ENCODE measurements at places on chromosomes 12 and 14.

- no peak for DNase-seq
Measured at GRCh38 chr14:56648508-56649301, 69.1 kb downstream of the TMEM260 start.

DNA sequence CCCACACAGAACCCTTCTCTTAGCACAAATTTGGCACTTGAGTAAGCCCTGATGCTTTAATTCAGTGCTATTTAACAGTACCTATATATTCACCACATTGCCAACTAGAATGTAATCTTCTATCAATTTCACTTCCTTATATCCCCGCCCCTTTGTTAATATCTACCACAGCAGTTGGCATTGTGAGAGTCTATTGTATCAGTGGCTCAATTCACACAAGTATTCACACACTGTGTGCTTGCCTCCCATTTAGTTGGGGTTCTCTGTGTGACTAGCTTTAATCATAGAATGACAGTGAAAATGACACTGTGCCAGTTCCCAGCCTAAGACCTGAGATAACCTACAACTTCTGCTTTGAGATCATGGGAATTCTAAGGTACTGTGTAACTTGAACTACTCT lies 103.1 kb downstream of the SEC23A start:
- DNase-seq = no peak

- no peak for DNase-seq
Measured at GRCh38 chr14:84750284-84750683, 779.7 kb upstream of the FLRT2 start.

DNA sequence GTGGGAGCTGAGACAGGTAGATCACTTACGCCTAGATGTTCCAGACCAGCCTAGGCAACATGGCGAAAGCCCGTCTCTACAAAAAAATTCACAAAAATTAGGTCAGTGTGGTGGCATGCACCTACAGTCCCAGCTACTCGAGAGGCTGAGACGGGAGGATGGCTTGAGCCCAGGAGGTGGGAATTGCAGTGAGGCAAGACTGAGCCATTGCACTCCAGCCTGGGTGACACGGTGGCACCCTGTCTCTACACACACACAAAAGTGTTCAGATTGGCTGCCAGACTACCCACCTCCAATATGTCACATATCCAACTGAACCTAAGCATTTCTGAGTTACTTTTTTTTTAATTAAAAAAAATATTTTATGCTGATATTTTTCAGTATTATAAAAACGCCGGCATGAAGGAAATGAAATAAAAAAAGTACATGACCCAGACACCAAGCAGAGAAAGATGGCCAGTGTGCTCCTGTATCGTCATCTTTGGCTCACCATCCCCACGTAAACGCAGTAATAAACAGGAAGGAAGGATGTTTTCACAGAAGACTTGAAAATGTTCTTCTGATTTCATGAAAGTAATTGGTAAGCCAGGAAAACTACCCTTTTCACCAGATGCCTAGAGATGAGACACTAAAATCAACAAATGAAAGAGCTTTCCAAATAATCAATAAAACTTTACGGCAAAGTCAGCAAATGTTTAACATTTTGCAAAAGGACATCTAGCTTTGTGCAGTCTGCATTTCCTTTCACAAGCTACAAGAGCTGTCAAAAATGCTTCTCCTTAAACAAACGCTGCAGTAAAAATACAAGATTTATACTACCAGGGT lies 26.4 kb downstream of the CDC42BPB start:
- DNase-seq = no peak

DNA sequence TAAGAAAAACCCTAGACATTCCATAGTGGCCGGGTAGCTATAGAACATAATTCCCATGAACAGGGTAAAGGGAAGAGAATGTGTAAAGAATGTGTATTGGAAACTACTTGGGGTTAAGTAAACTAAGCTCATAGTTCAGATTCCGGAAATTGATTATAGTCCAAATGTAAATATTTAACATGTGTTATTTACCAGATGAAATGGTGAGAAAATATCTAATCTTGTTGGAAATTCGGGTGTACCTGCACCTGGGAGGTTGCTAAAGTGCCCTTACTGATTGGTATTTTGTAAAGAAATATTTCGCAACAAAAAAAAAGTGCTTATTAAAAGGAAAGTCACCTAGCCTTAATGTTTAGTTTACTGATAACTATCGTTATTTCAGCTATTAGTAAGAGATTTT lies 14.4 kb downstream of the RASSF9 start:
- DNase-seq = no peak

DNA sequence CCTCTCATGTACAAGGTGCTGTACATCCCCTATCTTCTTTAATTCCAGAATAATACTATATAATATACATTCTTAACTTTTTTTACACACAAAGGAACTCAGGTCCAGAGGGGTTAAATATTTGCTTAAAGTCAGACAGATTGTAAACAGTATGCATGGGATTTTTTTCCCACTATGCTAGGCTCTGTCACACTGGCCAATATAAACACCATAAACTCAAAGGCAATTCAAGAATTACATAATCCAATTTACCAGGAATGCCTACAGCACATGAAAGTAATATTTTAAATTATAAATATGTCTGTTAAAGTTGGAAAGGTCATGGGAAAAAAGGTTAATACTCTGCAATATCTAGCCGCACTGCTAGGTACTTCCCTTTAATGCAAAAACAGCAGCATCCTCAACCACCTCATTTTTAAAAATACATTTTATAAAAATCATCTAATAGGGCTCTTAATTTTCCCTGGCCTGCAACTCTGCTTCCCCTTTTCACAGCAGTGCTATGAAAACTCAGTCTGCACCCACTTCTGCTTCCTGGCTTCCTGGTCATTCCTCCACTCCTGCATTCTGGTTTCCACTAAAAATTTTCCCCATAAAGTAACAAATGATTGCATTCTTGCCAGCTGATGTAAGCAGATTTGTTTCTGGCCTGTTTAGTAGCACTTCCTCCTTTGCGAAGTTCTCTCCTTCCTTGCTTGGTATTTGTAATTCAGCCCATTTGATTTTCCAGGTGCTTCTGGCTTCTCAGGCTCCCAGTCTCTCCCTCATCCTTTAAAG lies 128.1 kb downstream of the ITPR2 start:
- no peak for DNase-seq

DNA sequence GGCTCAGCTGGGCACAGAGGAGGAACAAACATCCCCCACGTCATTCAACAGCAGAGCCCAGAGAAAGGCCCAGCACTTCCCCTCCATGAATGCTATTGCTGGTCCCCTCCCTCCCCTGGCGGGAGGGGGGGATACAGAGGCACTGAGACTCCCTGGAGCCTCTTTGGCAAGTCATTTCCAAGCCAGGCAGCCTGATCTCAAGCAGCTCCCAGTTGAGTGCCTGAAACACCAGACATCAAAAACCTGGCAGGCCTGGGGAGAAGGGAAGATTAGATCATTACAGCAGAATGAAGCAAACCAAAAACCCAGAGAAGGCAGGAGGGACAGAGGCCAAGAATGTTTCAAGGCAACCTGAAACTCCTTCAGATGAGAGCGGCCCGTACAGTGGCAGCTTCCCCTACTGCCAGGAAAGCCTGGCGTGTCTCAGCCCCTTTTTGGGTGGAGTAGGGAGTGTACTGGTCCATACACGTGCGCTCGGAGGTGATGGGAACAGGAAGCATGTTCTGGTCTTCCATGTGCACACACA lies 92.1 kb downstream of the LRRC74A start:
- DNase-seq = no peak

DNA sequence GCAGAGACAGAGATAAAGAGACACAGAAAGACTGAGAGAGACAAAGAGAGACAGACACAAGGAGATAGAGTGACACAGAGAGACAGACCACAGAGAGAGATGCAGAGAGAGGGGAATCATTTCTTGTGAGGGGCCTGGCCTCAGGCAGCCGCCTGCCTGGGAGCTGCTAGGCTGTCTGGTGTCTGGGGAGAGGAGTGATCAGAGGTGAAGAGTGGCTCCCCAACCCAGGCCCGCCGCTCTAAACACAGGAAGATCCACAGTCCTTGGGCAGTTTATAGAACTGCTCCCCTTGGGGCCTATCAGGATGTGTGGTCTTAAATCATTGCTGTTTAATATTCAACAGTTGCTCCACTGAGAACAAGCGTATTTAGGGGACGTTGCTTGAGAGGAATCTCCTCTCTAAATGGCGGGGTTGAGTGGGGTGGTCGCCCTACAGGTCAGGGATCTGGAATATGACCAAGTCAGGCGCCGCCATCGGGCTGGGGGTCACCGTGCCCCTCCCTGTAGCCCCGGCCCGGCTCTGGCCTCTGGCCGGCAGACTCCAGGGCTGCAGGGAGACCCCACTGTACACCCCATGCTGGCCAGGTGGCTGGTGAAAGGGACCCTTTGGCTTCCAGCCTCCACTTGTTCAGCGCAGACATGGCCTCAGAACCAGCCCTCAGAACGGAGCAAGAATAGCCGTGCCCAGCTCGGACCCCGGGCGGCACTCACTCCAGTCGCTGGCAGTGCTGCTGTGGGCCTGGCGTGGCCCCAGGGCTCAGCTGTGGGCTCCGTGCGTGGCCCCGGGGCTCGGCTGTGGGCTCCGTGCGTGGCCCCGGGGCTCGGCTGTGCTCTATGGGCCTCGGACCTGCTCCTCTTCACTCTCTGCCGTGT lies 89.4 kb downstream of the GALNT9 start:
- no peak for DNase-seq

All from activated T-cell treated with anti-CD3 and anti-CD28 coated beads, Interleukin-2, amount 50 U/mL, for 4 hours (primary cell).